ENCODE measurements at places on chromosomes 7 and 10.

DNA sequence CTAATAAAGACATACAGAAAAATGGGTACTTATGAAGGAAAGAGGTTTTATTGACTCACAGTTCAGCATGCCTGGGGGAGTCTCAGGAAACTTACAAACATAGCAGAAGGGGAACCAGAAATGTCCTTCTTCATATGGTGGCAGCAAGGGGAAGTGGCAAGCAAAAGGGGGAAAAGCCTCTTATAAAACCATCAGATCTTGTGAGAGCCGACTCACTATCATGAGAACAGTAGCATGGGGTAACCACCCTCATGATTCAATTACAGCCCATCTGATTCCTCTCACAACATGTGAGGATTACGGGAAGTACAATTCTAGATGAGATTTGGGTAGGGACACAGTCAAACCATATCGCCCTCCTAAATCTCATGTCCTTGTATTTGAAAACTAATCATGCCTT, 1305.4 kb upstream of the SORCS1 start:
- DNase-seq = no peak

DNA sequence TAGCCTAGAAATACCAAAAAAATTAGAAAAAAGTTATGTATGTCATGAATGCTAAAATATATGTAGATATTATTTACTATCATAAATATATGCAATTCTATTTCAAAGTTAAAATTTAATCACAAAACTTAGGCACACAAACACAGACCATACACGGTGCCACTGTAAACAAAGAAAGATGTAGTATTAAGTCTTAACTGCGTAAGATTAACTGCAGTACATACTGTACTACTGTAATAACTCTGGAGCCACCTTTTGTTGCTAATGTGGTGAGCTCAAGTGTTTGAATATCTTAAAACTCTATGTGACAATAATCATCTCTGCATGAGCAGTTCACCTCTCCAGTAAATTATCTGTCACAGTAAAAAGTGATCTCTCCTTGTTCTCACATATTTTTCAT, 23.6 kb downstream of the GDI2 start:
- DNase-seq = no peak

DNA sequence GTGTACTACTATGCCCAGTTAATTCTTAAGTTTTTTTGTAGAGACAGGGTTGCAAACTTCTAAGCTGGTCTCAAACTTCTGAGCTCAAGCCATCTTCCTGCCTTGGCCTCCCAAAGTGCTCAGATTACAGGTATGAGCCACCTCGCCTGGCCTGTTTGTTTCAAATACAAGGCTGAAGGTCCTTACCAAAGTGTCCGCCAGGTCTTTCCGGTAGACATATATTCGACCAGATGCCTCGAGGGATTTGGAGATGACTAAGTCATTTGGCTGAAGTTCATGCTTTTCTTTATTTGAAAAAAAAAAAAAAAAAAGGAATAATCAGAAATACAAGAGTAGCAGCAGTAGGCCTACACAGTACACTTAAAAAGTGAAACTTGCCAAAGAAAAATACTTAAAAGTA, 204.5 kb upstream of the CDCA7L start:
- no peak for DNase-seq

- no peak for DNase-seq
These were observed 57.6 kb upstream of the HBP1 start for GRCh38 chr7:107111196-107111595.

DNA sequence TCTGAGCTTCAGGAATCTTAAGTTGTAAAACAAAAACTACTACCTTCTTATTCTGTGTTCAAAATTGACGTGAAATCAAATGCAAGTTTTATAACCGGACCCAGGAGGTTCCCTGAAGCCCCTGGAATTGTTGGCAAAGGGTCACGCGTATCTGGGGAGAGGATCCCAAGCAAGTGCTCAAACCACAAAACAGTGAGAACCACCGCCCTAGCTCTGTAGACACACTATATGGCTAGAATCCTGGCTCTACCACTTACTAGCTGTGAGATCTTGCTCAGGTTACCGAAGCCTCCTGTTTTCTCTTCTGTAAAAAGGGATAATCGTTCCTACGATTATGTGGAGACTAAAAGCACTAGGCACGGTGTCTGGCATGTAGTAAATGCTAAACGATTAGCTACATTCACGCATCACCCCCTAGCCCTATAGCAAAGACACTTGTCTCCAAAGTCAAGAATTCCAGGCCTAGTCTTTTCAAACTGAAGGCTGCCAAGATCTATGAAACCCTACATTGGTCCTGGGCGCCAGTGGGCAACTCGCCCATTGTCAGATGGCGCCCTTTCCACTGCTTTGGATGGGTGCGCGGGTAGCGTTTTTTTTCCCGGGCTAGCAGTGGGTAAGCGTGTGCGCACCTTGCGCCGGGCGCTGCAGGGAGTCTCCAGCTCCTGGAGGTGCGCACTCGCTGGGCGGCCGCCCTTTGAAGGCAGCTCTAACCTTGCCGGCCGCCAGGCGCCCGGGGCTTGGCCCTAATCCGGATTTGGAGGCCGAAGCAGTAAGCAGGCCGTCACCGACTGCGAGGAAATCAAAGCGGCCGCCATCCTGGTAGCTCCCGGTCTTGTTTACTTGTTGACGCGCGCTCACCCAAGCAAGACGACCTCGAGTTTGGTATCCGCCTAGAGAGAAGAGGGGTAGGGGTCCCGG, 11.6 kb upstream of the NKX2-3 start:
- peak; percentile 73 for DNase-seq
